ENCODE measurements at places on chromosomes 11 and 22. TPM values are rescaled to one million over a fixed set of nuclear protein-coding genes. Genes with fewer than 3 reads are reported as not detected.

GRCh38 chr22:19630614-19631013 lies 83.7 kb upstream of the SEPTIN5 start:
- no peak overlapping the region for H3K4me3 ChIP-seq
- H3K4me1 ChIP-seq = no peaks in the 10 kb centered on the region
- H3K27me3 ChIP-seq = no peaks in the 10 kb centered on the region

DNA sequence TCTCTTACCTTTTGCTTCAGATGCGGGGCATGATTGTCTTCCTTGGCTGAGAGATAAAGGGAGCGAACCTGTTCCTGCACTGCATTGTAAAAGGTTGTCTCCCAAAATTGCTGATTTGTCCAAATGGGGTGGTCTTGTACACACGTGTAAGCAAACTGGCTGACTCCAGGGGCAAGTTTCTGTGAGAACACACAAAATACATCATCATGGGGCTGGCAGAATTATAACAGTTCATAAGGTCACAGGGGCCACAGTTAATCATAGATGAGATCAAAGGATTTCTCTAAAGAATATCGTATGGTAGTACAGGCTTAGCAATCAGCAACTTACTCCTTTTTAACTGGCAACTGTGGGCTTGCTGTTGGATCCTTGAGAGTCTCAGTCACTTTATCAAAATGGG lies 194.3 kb downstream of the SWAP70 start:
- H3K27ac ChIP-seq = peak overlapping the region; percentile 17
- no peaks in the 10 kb centered on the region for H3K27me3 ChIP-seq
- no peak for DNase-seq
- no peak overlapping the region for H3K4me3 ChIP-seq

Gene OR2D2
- not detected for total RNA-seq

- peaks cover 44% of the 10 kb centered on the region for H3K36me3 ChIP-seq
- no peaks in the 10 kb centered on the region for H3K27me3 ChIP-seq
- H3K4me3 ChIP-seq = peak overlapping the region; percentile 65
- no peak for DNase-seq
- peaks cover 18% of the 10 kb centered on the region for H3K4me1 ChIP-seq
Observed at GRCh38 chr22:36480941-36481392, 473 bp downstream of the TXN2 start.

- no peak for DNase-seq
- H3K36me3 ChIP-seq = peaks cover 22% of the 10 kb centered on the region
- no peaks in the 10 kb centered on the region for H3K4me1 ChIP-seq
- no peak overlapping the region for H3K4me3 ChIP-seq
- H3K27me3 ChIP-seq = no peaks in the 10 kb centered on the region
Observed at GRCh38 chr11:119041821-119042514, 11.3 kb upstream of the SLC37A4 start.

- H3K27ac ChIP-seq = no peak overlapping the region
- no peak for DNase-seq
- H3K27me3 ChIP-seq = no peaks in the 10 kb centered on the region
- no peak overlapping the region for H3K4me3 ChIP-seq
- no peaks in the 10 kb centered on the region for H3K36me3 ChIP-seq
Observed at GRCh38 chr11:116244889-116245288, 527.9 kb downstream of the BUD13 start.

Gene CRYBB3
- not detected for total RNA-seq

Gene ST14
- total RNA-seq = 51.3 TPM
